ENCODE measurements at places on chromosomes 5 and 9.

DNA sequence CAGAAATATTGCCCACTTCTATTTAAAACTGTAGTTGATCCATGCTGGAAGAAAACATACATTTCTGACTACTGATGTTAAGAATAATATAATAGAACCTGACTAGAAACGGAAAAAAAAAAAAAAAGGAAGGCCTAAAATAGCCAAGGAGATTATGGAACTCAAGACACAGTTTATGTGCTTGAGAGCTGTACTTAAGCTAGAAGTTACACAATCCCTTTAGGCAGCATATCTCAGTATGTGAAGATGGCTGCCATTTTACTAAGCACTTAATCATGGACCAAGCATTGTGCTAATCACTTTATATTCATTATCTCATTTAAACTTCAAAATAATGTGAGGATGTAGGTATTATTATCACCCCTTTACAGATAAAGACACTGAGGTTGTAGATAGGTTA lies 73.0 kb upstream of the NR4A3 start:
- DNase-seq: no peak

DNA sequence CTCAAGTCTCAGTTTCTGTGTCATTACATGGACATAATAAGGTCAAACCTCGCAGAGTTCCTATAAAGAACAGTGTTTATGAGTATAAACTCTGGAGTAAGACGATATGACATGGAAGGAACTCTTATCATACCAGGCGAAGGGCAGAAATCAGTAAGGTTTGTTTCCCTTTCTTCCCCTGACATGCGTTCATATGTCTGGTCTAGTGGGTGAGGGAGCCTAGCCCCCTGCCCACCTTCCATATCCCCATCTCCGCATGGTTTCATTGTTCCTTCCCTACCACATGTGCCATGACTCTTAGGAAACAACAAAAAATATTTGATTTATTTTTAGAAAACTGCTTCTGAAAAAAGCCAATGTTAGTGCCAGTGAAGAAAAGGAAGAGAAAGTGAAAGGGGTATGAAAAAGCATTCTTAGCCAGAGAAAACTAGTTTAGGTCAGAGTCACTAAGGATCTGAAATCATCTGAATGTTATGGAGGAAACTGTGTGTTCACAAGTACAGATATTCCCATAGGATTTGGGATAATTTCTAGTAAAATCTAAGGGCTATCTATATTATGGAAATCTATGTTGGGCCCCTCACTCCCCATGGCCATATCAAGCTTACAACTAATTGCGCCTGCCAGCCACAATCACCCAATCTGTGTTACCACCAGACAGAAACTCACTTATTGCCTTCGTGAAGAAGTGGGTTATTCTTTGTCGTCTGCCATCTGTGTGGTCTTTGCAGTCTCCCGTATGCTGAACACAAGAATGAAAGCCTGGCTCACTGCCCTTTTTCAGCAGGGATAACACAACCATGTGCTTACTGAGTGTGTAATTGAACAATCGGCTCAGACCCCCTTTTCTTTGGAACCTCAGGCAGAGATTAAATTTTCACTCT lies 19.9 kb upstream of the HMHB1 start:
- no peak for DNase-seq

- no peak for DNase-seq
Observed at GRCh38 chr9:127311239-127311741, 46.7 kb downstream of the GARNL3 start.

DNA sequence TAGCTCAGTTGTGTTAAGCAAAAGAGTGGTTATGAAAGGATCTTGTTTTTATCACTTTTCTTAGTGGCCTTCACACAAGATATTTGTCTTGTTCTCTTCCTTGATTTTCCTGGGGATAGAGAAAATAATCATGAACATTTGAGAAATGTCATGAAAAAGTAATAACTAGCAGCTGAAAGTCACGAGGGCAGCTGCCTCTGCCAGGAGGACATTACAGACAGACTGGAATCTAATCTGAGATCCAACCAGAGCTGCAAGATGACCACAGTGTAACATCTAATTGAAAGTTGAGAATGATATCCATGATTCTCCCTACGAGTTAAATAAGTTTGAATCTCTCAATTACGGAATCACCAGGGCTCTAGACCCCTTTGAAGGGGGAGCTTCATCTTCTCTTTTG lies 274.9 kb downstream of the ARHGAP26 start:
- no peak for DNase-seq

DNA sequence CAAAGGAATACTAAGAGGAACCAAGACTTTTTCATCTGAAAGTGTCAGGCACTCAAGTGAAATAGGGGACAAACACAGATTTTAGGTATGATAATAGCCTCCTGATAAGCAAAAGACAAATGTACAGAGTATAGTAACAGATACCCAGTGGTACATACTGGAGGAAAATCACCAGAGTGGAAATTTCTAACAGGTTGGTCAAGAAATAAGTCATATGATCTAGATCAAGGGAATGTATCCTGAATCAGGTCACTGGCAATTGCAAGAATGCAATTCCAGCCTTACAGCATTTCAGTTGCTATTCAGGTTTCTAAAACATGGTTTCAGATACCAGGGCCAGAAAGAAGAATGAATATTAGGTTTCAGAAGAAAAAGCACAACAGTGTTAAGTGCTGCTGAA lies 82.2 kb upstream of the SLCO6A1 start:
- no peak for DNase-seq

- DNase-seq: no peak
Observed at GRCh38 chr9:125961072-125961471, 213.9 kb downstream of the PBX3 start.

- DNase-seq: no peak
Observed at GRCh38 chr5:67315082-67315989, 118.7 kb upstream of the CD180 start.

- no peak for DNase-seq
Observed at GRCh38 chr5:139058121-139058520, 140.0 kb downstream of the SIL1 start.

DNA sequence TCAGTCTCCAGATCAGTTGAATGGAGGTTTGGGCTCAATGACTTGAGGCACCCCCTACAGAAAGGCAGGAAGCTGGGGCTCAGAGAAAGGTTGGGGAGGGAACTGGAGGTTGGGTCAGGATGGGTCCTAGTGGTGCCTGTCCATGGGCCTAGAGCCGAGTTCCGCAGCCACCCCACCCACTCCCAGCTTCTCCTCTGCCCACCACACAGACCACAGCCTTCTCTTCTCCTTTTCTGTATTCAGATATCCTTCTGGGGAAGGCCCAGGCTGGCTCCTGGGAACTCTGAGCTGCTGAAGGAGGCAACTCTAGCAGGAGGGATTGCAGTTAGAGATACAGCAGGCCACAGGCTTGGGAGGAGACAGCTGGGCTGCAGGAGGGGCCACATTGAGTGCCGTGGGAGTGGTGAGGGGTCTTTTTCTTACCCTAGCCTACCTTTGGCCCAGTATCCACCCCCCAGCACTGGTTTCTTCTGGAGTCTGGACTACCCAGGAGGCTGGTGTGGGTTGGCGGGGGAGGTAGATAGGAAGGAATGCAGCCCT lies 15.4 kb upstream of the PTGS1 start:
- DNase-seq: no peak

DNA sequence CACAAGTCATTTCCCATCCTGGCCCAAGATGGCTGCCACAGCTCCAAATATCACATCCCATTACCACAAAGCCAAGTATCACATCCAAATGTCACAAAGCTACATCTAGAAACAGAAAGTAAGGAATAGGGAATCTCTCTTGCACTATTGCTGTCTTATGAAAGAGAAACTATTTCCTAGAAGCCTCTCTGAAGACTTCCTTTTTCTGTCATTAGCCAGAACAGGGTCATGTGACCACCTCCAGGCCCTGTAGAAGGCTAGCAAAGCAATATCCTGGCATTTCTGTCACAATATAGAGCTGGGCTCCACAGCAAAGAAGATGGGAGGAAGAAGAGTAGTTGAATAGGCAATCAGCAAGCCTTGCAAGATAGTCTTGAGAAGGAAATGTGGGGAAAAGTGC lies 99.2 kb downstream of the SH3TC2 start:
- no peak for DNase-seq

DNA sequence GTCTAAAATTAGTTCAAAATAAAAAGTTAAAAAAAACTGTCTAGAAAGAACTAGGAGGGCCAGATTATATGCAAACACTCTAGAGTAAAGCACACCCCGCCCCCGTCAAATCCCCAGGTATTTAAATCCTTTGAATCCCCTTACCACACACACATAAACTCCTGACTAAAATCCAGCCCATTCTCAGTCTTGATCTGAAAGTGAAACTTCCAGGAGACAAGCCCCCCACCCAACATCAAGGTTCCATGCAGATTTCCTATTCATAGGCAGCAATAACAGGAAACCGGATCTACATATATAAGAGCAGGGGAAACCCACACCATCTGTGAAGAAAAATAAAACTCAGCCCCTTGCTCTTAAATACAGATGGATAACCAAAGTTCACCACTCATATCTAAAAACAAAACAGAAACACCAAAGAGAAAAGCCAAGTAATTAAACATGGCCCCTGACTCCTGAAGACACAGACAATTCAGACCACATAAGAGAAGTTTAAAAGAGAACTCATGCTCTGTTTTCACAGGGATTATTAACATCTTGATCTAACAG lies 42.3 kb downstream of the MARCHF3 start:
- DNase-seq: no peak

GRCh38 chr9:114924327-114924726 lies 6.1 kb downstream of the TNFSF8 start:
- DNase-seq: no peak

DNA sequence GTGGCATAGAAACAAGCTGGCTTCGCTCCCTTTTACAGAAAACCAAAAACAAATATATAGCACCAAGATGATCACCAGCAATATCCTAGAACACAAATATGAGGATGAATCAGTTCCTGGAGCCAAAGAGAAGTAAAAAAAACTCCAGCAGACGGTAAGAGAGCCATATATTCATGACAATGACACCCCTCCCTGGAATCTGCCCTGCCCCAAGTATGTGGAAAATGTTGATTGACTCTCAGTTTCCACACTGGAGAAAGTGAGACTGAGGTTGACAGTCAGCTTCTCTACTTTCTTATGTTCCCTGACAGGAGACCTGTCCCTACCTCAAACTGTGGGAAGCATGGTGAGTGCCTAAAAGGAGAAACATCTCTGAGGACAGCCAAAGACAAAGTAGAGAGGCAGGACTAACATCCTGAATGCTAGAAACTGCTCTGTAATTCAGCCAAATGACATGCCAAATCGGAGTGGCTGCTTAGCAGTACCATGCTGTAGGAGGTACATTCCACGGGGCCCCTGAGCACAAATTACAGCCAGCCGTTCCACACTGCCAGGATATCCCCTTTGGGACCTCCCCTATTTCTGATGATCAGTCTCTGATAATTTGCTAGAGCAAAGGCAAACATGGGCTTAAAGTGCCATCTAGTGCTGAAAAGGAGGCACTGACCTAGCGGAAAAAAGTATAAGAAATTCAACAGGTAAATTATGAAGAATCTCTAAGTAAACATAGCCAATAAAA lies 424.0 kb upstream of the RGMB start:
- DNase-seq: no peak

GRCh38 chr5:160398806-160399205 lies 1.0 kb downstream of the FAM200C start:
- no peak for DNase-seq

DNA sequence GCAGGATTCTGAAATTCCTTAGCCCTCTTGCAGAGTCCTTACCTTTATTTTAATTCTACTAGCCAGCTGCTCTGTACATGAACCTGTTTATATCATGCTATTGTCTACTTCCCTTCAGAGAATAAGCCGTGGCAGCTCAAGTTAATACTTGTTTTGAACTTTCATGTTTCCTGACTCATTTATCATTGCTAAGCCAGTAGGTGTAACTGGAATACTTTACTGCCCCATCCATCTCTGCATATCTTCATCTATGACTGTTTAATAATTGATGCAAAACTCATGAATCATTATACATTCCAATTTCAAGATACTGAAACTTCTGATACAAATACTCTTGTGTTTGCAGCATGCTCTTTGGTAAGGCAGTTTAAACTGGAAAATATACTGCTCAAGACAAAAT lies 174.7 kb downstream of the PPP2R2B start:
- no peak for DNase-seq

DNA sequence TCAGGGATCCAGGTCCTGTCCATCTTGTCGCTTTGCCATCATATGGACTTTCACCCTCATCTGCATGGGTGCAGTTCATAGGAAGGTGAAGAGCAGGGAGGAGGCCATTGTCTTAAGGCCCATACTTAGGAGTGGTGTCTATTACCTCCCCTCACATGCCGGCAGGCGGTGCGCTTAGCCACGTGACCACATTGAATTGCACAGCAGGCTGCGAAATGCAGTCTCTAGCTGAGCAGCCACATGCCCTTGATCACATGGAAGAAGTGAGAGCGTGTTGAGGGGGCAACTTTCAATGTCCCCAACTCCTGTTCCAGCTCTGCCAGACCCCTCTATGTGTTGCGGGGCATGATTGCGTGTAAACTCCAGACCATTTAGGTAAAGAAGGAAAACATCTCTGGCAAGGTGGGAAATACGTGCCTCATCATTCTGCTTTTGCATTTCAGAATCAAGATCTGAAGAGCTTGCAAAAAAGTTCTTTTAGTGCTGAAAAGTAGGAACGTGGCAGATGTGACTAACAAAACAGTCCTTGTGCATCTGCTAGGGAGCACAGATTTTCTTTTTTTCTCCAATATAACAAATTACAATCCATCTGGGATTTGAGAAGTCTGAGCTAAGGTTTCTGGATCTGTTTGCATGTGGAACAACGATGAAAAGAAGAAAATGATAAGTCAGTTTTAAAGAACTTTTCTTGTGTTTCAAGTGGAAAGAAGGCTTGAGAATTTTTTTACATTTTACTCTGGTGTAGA lies 34.4 kb downstream of the ROPN1L start:
- no peak for DNase-seq

DNA sequence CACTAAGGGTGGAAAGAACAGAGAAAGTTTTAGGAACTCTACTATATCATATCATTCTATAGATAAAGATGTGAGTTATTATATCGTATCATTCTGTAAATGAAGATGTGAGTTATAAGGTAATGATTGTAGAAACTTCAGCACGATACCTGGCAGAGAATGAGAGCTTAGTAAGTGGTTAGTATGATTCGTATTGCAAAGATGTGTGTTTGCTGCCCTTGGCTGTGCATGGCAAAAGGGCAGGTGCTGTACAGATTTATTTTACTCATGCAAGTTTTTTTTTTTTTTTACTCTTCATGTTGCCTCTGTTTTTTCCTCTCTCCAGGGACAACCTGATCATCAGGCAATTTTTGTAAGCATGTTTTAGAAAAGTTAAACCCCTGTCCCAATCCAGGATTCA lies 83.3 kb downstream of the EGFLAM start:
- no peak for DNase-seq

GRCh38 chr9:37036776-37037502 lies 2.9 kb upstream of the PAX5 start:
- DNase-seq: no peak

DNA sequence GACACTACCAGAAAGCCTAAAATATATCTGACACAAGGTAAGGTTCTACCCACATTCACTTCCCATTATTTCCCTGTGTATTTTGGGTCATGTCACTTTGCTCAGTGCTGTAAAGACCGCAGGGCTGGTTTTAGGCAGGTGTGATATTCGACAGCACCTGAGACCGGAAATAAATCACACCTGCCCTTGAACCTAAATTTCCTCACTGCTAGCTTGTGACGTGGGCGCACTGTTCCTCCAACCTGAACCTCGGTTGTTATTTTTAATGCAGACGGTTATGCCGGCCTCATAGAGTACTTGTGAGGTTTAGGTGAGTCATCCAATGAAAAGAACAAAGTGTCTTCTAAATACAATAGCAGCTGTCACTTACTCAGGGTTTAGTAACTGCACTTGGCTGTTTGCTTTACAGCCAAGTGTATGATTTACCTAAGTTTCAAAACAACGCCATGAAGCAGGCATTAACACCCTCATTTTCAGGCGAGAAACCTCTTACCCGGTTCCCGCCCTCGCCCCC lies 20.7 kb upstream of the ZNF782 start:
- DNase-seq: no peak

GRCh38 chr5:127834554-127834953 lies 131.4 kb downstream of the CCDC192 start:
- DNase-seq: no peak
